Coronary artery (tissue), 2 donors: ENCODE measurements at places on chromosomes 7 and 10.

DNA sequence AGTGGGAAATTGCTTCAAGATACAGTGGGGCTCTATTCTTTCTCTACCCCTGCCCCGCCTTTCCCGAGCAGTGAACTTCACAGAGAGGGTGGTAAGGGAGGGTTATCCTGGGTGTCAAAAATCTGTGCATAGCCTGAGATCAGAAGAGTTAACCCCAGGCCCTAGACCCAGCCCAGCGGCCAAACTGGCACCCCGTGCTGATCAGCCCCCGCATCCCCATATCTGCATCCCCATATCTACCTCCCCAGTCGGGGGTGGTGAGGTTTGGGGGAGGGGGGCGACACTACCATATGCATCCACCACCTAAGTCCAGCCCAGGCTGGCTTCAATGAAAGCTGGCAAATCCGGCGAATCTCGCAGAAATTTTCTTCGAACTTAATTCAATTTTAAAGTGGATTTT lies 7.0 kb upstream of the DLX6 start:
- no peak for DNase-seq

DNA sequence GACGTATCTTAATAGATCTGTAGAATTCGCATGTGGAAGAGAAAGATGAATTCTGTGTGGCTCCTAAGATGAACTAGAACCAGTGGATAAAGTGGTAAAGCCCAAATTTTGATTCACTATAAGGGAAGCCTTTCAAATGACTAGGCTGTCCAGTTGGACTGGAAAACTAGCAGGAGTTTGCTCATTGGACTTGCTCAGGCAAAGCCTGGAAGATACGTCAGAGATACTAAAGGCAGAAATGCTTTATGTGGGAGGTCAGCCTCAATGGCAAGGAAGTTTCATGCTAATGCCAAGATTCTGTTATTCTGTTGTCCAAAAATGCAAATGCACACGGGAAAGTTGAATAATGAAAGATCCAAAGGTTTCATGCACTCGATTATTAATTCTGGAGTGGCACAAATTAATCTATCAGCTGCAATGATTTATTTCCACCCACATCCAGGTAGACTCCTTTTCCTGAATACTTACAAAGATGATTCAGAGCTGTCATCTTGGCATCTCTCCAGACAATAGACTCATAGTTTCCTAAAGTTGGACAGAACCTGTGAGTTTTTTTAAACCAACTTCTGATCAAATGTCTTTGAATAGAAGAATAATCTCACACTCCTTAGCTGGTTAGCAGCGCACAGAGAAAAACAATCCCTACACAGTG lies 20.5 kb upstream of the PPP1R3C start:
- DNase-seq: no peak

DNA sequence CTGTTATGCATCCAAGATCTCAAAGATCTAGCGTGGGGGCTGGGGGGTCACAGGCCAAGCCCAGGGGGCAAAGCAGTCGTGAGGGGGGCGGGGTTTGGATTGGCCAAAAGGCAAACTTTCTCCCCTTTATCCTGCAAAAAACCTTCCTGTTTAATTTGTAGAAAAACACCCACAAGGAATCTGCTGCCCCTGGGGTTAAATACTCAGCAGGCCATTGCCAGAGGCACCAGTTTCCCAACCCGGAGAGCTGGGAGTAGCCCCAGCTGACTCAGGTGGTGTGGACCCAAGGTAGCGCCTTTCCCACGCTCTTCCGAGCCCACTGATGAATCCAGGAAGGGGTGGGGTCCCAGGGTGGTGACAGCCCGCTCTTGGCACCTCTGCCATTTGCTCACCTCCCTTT lies 21.4 kb downstream of the KCP start:
- no peak for DNase-seq

GRCh38 chr7:134623193-134623592 lies 23.5 kb upstream of the BPGM start:
- no peak for DNase-seq

DNA sequence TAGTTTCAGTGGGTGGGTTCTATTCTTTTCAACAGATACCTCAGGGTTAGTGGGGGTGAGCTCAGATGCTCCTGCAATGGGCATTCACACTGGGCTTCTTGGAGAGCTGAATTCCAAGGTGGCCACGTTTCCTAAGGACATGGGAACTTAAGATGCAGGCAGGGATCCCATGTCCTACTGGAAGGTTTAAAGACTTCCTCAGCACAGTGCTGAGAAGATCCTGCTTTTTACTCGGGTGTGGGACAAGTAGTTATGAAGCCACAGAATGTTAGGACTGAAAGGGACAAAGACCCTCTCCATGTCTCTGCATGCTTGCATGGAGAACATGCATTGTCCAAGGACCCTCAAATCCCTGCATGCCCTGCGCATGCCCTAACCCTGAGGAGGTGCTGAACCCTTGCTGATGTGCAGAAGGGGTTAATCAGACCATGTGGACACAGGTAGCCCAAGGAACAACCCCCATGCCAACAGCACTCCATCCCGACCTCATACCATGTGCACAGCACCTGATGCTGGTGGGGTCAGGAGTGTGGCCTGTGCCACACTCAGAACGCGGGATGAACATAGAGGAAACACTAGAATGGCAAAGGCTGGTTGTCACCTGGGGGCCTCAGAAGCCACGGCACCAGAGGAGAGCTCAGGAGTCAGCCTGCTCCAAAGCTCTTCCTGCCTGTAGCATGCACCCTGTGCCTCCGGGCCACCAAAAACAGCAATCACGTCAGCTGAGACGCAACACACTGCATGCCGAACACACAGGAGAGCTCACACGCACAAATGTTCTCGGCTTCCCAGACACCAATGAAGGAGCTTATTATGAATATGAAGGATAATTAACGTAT lies 15.2 kb downstream of the IL2RA start:
- no peak for DNase-seq
